Activated CD4-positive, alpha-beta T cell treated with anti-CD3 and anti-CD28 coated beads for 4 hours (primary cell): ENCODE measurements at places on chromosomes 12 and 14.
A peak's percentile ranks its signal among the peaks of the same experiment; 100 is the strongest.

- DNase-seq, result no peak
Measured at GRCh38 chr12:128286970-128287369, 20.0 kb downstream of the TMEM132C start.

DNA sequence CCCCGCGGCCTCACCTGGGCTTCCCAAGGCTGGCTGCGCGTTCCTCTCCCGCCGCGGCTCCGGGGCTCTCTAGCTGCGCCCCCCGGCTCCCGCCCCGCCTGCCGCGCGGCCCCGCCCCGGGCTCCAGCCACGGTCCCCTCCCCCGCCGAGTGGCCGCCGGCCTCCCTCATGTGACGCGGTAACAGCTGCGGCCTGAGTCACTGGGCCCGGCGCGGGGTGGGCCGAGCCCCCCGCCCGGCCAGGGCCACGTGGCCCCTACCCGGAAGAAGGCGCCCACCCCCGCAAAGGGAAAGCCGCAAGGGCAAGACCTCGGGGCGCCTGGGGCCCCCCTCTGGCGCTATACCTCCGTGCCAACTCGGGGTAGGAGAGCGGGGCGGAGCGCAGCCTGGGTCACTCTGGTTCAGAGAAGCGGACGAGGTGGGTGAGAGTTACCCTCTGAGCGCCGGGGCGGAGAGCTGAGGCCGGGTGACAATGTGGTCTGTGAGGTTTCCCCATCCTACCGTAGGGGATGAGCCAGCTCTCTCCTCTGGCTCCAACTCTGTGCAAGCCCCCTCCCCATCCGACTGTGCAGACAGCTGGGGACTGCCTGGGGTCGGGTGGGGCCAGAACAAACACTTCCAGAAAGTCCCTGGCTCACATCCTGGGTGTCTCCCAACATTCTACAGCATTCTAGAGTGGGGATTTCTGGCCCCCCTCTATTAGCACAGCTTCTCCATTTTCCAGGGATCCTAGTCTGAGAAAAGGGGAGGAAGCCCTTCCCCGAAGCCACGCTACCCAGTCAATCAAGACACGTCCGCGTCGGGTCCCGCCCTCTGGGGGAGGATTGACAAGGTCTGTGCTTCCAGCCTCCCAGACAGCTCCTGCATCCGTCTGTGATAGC is at the start of gene CD63:
Gene CD63, minus strand, starts transcription at position 71 of the 880 bp plus-strand sequence. CDS start 668 bp downstream, outside the sequence.
- DNase-seq, result peak; percentile 66

GRCh38 chr12:26786491-26786864 is 46.5 kb downstream of the ITPR2 start:
- no peak for DNase-seq

GRCh38 chr14:92717571-92718042 is 30.8 kb downstream of the LGMN start:
- no peak for DNase-seq

DNA sequence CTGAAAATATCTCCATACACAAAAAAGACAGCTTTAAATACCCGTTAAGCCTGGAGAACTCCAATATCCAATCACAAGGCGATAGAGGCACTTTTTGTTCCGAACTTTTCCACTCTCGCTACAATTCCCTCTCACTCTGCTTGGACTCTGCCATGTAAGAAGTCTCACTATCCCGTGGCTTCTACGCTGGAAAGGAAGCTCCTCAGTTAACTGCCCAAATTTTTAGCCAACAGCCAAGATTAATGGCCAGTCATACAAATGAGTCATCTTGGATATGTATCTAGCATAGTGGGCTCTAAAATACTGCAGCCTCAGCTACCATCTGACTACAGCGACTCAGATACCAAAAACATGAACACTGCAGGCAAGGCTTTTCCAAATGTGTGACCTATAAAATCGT is 45.5 kb upstream of the RERGL start:
- no peak for DNase-seq

DNA sequence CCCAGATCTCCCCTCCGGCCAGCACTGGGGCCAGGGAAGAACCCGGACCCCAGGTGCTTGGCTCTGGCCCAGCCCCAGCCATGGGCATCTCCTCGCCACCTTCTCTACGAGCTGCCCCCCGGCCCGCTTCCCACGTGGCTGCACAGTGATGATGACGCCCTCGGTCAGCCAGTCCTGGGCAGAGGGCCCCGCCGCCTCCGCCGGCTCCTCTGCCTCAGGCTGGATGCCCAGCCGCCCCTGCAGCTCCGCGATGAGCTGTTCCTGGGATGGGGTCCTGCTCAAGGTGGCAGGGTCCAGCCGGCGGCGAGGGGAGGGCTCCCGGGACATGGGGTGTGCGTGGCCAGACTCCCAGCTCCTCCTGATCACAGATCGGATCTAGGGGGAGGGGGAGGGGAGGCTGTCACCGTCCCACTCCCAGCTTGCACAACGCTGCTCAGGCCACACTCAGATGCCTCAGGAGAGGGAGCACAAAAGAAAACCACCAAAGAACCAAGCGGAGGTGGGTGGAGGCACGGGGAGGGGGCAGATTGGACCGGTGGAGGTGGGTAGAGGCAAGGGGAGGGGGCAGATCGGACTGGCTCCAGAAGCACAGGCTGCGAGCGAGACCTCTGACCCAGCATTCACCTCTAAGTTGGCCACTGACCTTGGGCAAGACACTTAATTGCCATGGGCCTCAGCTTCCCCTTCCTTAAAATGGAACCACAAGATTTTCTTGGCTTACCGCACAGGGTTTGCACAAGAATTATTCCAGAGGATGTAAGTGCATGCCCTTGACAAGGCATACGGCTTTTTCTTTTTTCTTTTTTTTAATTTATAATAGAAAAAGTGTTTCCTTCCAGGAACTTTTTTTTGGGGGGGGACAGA is 16.1 kb upstream of the RPLP0 start:
- DNase-seq, result no peak

DNA sequence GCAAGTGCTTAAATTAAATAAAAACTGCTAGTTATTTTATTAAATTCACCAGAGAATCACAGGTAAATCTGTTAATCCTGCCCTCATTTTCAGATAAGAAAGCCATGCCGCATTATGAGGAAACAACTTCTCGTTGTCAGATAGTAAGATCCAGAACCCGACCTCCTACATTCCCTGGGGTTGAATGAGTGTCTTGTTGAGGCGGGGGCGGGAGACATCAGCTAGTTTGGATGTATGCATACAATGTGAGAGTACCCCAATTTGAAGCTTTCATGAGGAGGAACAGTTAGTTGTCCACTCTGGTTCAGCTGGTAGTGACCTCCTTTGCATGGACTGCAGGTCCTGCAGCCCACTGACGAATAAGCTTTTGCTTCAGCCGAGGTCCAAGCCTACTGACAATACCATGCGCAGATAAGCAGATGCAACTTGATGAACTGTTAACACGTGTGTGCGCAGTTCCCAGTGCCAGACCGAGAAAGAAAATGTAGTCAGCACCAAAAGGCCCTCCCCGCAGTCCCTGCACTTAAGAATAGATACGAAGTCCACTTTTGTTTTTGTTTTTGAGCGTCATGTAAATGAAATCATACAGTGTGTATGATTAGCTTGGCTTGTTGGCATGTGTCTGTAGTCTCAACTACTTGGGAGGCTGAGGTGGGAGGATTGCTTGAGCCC is 34.9 kb downstream of the EVL start:
- no peak for DNase-seq

- DNase-seq, result no peak
Measured at GRCh38 chr14:76993752-76994151, 34.8 kb downstream of the IRF2BPL start.

- DNase-seq, result no peak
Measured at GRCh38 chr12:46184798-46185595, 83.8 kb downstream of the SLC38A1 start.

DNA sequence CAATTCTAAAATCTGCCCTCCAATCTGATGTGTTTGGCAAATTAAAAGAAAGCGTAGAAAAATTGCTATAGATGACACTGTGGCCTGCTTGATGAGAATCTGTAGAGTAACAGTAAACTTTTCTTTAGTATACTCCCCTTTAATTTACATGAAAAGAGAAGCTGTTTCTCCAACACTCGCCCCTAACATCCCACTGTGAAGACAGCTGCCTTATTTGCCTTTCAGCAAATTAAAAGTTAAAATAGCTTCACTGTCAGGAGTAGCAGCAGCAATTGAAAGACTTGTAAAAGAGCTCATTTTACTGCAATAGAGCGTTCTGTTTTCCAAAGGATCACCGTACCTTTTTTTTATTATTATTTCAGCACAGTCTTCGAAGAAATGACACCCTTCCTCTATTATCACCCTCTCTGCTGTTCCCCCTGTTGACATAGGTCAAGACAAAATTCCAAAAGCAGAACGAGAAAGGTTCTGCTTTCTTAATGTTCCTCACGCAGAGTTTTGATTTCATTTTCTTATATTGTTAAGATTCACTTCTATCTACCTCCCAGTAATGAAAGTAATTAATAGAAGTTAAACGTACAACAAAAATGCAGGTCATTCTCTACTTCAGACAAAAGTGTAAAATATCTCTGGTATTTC is 153.5 kb upstream of the USP15 start:
- no peak for DNase-seq

GRCh38 chr12:128266541-128267130 is 334 bp upstream of the TMEM132C start:
- DNase-seq, result no peak

GRCh38 chr12:5945071-5946008 is at the start of gene ANO2:
TSS of gene ANO2 (minus strand) at chr12:5945259. CDS start at chr12:5945217, 42 bp downstream.
- no peak for DNase-seq

DNA sequence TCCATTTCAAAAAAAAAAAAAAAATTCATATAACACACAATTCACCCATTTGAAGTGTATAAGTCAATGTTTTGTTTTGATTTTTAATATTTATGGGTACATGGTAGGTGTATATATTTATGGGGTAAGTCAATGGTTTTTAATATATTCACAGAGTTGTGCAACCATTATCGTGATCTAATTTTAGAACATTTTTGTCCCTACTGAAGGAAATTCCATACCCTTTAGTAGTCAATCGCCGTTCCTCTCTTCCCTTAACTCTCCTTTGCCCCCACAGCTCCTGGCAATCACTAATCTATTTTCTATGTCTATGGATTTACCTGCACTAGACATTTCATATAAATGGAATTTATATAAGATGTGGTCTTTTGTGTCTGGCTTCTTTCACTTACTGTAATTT is 92.8 kb downstream of the TRAFD1 start:
- no peak for DNase-seq

GRCh38 chr14:90274808-90275457 is 18.6 kb downstream of the PSMC1 start:
- peak; percentile 46 for DNase-seq

- DNase-seq, result no peak
Measured at GRCh38 chr14:105173901-105174894, 5.6 kb upstream of the JAG2 start.

- DNase-seq, result no peak
Measured at GRCh38 chr12:10408842-10409241, 715 bp downstream of the KLRC4 start.

DNA sequence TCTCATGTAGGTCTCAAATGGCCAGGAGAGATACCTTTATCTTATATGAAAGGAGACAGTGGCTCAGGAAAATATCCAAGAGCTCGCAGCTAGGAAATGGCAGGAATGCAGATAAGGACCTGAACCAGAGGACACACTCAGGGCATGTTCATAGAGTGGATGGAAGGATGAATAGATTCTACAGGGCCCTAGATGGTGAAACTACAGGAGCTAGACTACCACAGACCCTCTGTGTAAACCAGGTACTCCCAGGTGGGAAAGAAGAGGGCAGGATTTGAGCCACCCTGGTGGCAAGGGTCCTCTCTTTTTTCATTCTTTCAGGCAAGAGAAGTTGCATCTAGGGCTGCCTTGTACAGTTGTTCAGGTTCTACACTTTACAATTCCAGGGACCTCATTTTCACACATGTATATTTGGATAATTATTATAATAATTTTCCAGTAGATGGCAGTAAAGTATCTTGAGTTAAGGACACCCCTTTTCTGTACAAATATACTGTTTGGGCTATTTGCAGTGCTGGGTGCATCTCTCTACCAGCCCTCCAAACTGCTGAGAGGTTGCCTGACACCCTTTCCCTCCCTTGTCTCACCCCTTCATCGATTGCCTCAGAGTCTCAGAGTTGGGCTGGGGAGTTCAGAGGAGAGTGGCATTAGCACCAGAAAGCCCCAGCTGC is 10.5 kb upstream of the ZDHHC22 start:
- DNase-seq, result no peak

GRCh38 chr12:110656071-110656655 is 32.8 kb downstream of the HVCN1 start:
- DNase-seq, result no peak

DNA sequence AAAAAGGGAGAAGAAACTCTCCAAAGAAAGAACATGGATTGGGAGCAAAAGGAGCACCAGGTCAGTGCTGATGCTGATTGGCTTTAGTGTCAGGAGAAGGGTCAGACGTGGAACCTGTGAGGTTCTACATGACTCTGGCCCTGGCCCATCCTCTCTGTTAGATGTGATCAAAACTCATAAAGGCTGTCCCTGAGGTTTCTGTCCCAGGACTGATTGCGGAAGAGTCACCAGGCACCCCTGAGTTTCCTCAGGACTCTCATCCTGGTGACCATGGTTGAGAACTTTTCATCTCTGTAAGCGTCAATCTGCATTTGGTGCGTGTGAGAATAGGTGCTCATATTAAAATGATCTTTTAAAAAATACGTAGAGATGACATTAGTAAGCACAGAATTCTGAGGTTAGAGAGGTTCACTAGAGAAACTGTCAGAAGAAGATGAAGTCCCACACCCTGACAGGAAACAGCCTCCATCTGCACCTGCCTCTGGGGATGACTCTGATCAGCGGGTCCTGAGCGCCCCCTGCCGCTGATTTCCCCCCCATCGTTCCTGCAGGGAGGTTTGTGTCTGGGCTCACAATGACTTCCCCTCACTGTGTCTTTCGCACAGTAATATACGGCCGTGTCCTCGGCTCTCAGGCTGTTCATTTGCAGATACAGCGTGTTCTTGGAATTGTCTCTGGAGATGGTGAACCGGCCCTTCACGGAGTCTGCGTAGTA is 741.8 kb downstream of the TMEM121 start:
- DNase-seq, result peak; percentile 75

GRCh38 chr14:67270145-67270753 is 29.0 kb downstream of the PALS1 start:
- no peak for DNase-seq

GRCh38 chr14:77037938-77038568 is 9.5 kb upstream of the IRF2BPL start:
- DNase-seq, result peak; percentile 74

DNA sequence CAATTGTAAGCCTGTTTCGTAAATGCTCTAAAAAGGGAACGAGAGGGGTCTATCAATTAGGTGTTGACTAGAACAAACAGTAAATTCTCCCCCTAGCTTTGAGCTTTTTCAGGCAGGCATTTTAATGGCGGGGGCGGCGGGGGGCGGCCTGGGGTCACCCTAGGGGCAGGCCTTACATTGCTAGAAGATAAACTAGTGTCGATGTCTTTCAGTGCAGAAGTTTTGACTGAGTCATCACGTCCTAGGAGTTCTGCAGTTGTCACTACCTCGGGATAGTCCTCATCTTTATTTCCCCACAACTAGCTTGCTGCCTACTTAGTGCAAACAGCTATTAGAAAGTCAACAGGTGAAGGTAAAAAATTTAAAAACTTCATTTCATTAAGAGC is 1.6 kb downstream of the ATP6V1D start:
- DNase-seq, result no peak

GRCh38 chr12:118409834-118410233 is 33.5 kb downstream of the SUDS3 start:
- no peak for DNase-seq

GRCh38 chr12:5308216-5308615 is 123.7 kb upstream of the NTF3 start:
- DNase-seq, result no peak

- no peak for DNase-seq
Measured at GRCh38 chr12:122363782-122364181, 58.7 kb downstream of the CLIP1 start.

GRCh38 chr12:89448951-89449371 is 75.6 kb downstream of the GALNT4 start:
- no peak for DNase-seq

- DNase-seq, result no peak
Measured at GRCh38 chr12:99847936-99848335, 136.8 kb downstream of the ANKS1B start.
